Esophagus muscularis mucosa (tissue), 4 donors: ENCODE measurements at places on chromosomes 16 and 17. TPM values are rescaled to one million over a fixed set of nuclear protein-coding genes. Genes with fewer than 3 reads are reported as not detected.
A peak's percentile ranks its signal among the peaks of the same experiment; 100 is the strongest.

NME1 gene
- total RNA-seq = 32.3 TPM

- H3K4me3 ChIP-seq = no peak overlapping the region
- H3K27ac ChIP-seq = no peak overlapping the region
- peaks cover 26% of the 10 kb centered on the region for H3K4me1 ChIP-seq
- DNase-seq = no peak
Observed at GRCh38 chr17:50256826-50257618, 17.2 kb upstream of the TMEM92 start.

STX1B gene
- total RNA-seq = 1.2 TPM

DNA sequence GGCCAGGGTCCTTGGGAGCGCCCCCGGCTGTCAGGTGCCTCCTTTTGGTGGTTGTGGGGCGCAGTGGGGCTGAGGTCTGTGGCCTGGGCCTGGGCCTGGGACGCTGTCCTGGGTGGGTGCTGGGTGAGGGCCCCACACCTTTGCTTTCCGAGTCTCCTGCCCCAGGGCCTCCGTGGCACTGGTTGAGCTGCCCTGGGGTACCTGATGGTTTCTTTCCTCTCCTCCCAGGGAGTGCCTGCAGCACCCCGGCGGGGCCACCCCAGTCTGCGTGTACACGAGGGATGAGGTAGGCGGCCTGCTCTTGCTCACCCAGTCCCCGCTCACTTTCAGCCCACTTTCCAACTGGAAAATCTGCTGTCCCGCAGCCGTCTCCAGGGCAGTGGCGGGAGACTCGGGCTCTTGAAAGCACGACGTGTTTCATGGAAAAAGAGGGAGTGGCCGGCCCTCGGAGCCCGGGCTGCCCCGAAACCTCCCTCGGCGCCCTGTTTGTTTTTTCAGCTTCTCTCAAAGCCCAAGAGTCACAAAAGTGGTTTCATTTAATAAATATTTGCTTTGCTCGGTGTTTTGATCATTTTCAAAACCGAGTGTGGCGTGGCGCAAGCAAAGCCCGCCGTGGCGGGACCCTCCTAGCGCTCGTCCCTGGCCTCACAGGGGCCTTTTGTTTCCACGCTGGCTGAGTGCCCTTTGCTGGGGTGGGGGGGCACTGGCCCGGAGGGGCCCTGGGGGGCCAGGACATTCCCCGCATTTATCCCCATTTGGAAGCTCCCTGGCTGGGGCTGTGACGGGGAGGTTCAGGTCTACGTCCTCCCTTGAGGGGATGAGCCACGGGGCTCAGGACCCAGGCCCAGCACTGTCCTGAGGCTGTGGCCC lies 17.4 kb downstream of the ASPSCR1 start:
- H3K4me3 ChIP-seq = no peak overlapping the region
- H3K4me1 ChIP-seq = peaks cover 24% of the 10 kb centered on the region
- no peaks in the 10 kb centered on the region for H3K27me3 ChIP-seq
- DNase-seq = no peak

- H3K27ac ChIP-seq = no peak overlapping the region
- H3K4me3 ChIP-seq = no peak overlapping the region
- DNase-seq = no peak
- H3K36me3 ChIP-seq = peaks cover 91% of the 10 kb centered on the region
- no peaks in the 10 kb centered on the region for H3K4me1 ChIP-seq
Observed at GRCh38 chr17:76095943-76096342, 7.6 kb downstream of the EXOC7 start.

GRCh38 chr17:49677933-49678847 lies at the start of gene SPOP:
Gene SPOP (minus strand): TSS chr17:49678097. CDS start chr17:49622810, 55,287 bp downstream.
- no peaks in the 10 kb centered on the region for H3K36me3 ChIP-seq
- peak; percentile 100 for DNase-seq
- H3K27me3 ChIP-seq = no peaks in the 10 kb centered on the region
- peaks cover 43% of the 10 kb centered on the region for H3K4me1 ChIP-seq
- peak within 1 kb of the TSS; percentile 99 for H3K27ac ChIP-seq

- peaks cover 61% of the 10 kb centered on the region for H3K4me1 ChIP-seq
- no peaks in the 10 kb centered on the region for H3K27me3 ChIP-seq
- H3K36me3 ChIP-seq = peaks cover 5% of the 10 kb centered on the region
- DNase-seq = no peak
- H3K4me3 ChIP-seq = peak overlapping the region; percentile 85
- H3K27ac ChIP-seq = peak overlapping the region; percentile 98
Observed at GRCh38 chr16:526181-527014, 1.1 kb upstream of the CAPN15 start.

WNK4 gene
- total RNA-seq = 2.9 TPM

DNA sequence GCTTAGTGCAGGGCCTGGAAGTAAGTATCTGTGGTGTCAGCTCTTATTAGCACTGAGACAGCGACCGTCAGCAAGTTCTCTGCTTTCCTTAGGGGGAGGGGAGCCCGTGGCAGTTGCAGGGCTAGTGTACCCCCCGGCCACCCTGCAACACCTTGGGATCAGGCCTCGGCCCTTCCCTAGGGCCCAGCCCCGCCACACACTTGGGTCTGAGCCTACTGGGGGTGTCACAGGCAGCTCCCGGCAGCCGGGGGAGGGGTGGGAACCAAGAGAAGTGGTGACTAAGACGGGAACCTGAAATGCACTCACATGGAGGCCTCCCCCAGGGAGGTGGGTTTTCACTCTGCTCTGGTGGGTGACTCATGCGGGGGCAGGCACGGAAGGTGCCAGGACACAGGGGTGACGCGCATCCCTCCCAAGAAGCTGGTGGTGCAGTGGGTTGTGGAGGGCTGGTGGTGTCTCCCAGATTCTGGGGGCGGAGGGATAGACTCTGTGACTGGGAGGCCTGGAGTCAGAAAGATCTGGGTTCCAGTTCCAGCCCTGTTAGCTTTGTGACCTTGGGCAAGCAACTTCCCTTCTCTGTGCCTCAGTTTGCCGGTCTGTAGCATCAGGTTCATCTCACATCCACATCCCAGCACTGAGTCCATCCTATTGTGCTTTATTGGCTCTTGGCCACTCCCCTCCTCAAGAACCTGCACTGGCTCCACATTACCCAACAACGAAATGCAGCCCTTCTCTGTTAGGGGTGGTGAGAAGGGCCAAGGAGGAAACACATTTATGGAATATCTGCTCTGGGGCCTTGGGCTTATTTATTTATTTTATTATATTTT lies 44.5 kb downstream of the LAT start:
- H3K4me1 ChIP-seq = no peaks in the 10 kb centered on the region
- H3K27me3 ChIP-seq = no peaks in the 10 kb centered on the region
- no peak overlapping the region for H3K4me3 ChIP-seq
- no peaks in the 10 kb centered on the region for H3K36me3 ChIP-seq
- DNase-seq = no peak
- no peak overlapping the region for H3K27ac ChIP-seq

SLC5A10 gene
- not detected for total RNA-seq

DNA sequence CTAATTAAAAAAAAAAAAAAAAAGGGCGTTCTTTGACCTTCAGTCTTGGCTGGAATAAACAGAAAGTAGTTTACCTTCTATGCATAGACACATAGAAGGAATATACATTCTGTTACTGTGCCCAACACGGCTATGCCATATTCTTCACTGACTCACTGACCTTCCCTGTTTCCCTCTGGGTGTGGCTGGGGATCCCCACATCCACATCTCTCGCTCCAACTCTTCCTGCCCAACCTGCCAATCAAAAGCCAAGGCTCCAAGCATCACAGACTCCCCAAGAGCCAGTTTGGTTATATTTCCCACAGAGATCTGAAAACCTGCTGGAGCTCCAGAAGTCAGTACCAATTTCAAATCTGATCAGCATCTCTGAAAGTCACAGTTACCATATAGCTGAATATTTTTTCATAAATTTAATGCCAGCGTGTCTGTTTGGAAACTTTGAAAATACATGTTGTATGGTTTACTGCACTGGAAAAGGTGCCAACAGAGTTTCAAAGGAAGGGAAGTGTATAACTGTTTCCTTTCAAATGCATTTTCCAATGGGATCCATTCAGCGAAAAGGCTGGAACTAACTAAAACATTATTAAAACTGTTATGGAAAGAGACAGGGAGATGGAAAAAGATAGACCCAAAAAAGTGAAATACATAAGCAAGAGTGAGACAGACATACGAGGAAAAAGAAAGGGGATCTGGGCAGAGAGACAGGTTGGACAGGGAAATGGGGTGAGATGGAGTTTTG lies 91.8 kb downstream of the SMG6 start:
- DNase-seq = no peak
- H3K4me1 ChIP-seq = peaks cover 72% of the 10 kb centered on the region
- no peak overlapping the region for H3K4me3 ChIP-seq
- H3K27me3 ChIP-seq = no peaks in the 10 kb centered on the region
- peak overlapping the region; percentile 86 for H3K27ac ChIP-seq
- no peaks in the 10 kb centered on the region for H3K36me3 ChIP-seq

KRTAP9-2 gene
- total RNA-seq = not detected

DNA sequence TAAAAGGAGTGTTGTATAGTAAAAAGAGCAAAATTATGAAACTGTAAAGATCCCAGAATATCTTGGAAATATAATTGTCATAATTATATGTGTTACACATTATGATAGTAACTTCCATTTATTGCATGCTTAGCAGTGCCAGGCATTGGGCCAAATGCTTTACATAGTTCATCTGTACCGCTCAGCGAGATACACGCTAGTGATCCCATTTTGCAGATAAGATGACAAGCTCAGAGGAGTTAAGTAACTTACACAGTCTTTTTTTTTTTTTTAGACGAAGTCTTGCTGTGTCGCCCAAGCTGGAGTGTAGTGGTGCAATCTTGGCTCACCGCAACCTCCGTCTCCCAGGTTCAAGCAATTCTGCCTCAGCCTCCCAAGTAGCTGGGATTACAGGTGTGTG lies 6.8 kb upstream of the EZH1 start:
- no peaks in the 10 kb centered on the region for H3K27me3 ChIP-seq
- H3K36me3 ChIP-seq = no peaks in the 10 kb centered on the region
- no peak overlapping the region for H3K27ac ChIP-seq
- peaks cover 42% of the 10 kb centered on the region for H3K4me1 ChIP-seq

DNA sequence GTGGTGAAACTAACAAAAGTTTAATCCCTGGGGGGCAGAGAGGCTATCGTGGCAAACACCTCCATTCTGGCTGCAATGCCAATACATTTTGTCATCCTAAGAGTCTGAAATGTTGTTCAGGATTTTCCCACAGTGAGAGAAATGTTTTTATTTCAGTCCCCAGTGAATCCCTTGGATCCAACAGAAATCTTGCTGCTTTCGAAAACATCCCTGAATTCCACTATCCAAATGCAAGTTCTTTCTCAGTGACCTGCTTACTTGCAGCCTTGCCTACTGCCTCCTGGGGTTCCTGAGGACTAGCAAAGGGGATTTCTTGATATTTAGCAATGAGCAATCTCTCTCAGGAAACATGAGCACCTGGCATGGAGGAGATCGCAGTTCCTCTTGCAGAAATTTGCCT lies 202.1 kb upstream of the IRX3 start:
- H3K4me1 ChIP-seq = no peaks in the 10 kb centered on the region
- no peak overlapping the region for H3K27ac ChIP-seq
- peaks cover 6% of the 10 kb centered on the region for H3K27me3 ChIP-seq
- no peak overlapping the region for H3K4me3 ChIP-seq

KRTAP9-8 gene
- total RNA-seq = not detected

- H3K36me3 ChIP-seq = no peaks in the 10 kb centered on the region
- H3K27ac ChIP-seq = peak overlapping the region; percentile 97
- H3K4me1 ChIP-seq = peaks cover 37% of the 10 kb centered on the region
- no peak for DNase-seq
Observed at GRCh38 chr17:48541577-48542113, 3.3 kb downstream of the HOXB2 start.

DNA sequence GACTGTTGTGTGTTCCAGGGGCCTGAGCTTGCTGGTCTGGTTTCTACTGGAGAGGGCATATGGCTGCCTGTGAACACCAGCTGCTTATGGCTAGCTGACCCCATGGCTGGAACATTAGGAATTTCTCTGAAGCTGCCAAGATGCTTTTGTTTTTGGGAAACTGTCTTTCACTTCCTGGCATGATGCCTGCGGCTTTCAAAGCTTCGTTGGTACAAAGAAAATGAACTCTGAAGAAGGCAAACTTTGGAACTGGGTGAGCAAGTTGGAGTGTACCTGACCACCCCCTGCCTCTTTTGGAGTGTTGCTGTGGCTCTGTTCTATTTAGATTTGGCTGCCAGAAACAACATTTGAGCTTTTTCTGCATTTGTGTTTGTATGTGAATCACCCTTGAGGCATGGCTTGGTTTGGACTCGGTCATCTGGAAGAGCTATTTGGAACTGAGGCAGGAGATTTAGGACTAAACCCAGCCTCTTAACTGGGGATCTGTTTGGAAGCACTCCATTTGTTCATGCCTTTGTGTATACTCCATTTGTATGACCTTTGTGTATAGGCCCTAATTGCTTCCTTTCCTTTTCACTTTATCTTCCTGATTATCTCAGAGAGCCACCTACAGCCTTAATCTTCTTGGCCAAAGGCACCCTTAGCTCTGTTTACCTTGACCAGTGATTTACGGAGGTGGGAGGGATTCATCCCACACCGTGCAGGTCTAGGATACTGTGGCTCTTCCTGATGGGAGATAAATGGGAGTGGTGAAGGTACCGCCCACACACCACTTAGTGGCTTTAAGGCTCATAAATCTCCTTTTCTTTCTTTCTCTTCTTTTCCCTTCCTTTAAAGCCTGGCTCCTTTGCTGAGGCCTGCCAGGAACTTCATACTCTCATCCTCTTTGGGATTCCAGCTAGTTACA lies 7.3 kb upstream of the CPHXL start:
- peak overlapping the region; percentile 72 for H3K27ac ChIP-seq
- no peak overlapping the region for H3K4me3 ChIP-seq
- no peaks in the 10 kb centered on the region for H3K36me3 ChIP-seq
- H3K27me3 ChIP-seq = no peaks in the 10 kb centered on the region
- peaks cover 24% of the 10 kb centered on the region for H3K4me1 ChIP-seq

TNFRSF13B gene
- total RNA-seq = 0.66 TPM

- H3K4me1 ChIP-seq = peaks cover 89% of the 10 kb centered on the region
- no peak for DNase-seq
- H3K4me3 ChIP-seq = peak overlapping the region; percentile 74
- H3K27me3 ChIP-seq = no peaks in the 10 kb centered on the region
Observed at GRCh38 chr16:29812754-29813643, 1.0 kb downstream of the PRRT2 start.

GRCh38 chr17:66381701-66382362 lies 79.4 kb downstream of the PRKCA start:
- H3K27ac ChIP-seq = no peak overlapping the region
- H3K4me3 ChIP-seq = no peak overlapping the region
- peaks cover 31% of the 10 kb centered on the region for H3K4me1 ChIP-seq

NUBP2 gene
- 89.7 TPM for total RNA-seq

DNA sequence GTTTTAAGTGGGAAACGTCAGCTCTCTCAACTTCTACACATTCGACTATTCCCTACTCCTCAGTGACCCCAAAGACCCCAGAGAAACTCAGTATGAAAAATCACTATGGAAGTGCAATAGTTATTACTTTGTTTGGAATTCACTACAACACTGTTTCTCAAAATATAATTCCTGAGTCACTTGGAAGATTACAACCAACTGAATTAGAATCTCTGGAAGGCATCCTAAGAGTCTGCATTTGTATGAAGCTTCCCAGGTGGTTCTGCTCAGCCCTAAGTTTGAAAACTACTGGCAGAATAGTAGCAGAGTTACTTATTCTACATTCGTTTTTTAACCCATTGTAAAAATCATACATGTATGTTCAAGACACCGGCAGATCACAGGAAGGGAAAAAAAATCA lies 525.6 kb downstream of the MAF start:
- DNase-seq = no peak
- H3K4me1 ChIP-seq = peaks cover 34% of the 10 kb centered on the region
- H3K36me3 ChIP-seq = no peaks in the 10 kb centered on the region
- no peaks in the 10 kb centered on the region for H3K27me3 ChIP-seq
- H3K27ac ChIP-seq = no peak overlapping the region
- H3K4me3 ChIP-seq = no peak overlapping the region

KLHL36 gene
- total RNA-seq = 52.3 TPM

GRCh38 chr17:40345994-40346764 lies 18.4 kb downstream of the GJD3 start:
- DNase-seq = no peak
- H3K27me3 ChIP-seq = no peaks in the 10 kb centered on the region
- peaks cover 87% of the 10 kb centered on the region for H3K4me1 ChIP-seq
- H3K27ac ChIP-seq = peak overlapping the region; percentile 96
- H3K36me3 ChIP-seq = no peaks in the 10 kb centered on the region
- H3K4me3 ChIP-seq = peak overlapping the region; percentile 97

HEATR9 gene
- not detected for total RNA-seq
